Spinal cord (tissue), 10 donors: ENCODE measurements at places on chromosomes 2 and 18. TPM values are rescaled to one million over a fixed set of nuclear protein-coding genes. Genes with fewer than 3 reads are reported as not detected.

RPE gene
- 37.5 TPM for polyA plus RNA-seq

FHOD3 gene
- polyA plus RNA-seq: 52.3 TPM

CETN1 gene
- polyA plus RNA-seq: not detected

CCBE1 gene
- polyA plus RNA-seq: 2.7 TPM

ABCG5 gene
- polyA plus RNA-seq: 0.44 TPM

SH3RF3 gene
- 11.8 TPM for polyA plus RNA-seq

DNA sequence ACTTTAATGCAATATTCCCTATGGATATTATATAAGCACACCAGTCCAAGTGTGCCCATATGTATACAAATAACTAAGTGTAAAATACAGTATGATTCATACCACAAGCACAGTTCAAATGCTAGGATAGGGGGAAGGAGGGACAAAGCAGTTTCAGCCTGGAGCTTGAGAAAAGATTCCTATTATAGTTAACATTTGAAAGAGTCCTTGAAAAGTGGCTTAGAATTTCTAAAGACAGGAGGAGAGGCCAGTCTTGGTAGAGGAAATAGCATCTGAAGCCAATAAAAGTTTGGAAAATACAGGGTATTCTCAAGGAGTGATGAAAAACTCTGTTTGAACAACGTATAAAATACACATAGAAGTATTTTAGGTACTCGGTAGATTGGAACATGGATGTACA is 173.4 kb upstream of the CWC22 start:
- DNase-seq: no peak

DNA sequence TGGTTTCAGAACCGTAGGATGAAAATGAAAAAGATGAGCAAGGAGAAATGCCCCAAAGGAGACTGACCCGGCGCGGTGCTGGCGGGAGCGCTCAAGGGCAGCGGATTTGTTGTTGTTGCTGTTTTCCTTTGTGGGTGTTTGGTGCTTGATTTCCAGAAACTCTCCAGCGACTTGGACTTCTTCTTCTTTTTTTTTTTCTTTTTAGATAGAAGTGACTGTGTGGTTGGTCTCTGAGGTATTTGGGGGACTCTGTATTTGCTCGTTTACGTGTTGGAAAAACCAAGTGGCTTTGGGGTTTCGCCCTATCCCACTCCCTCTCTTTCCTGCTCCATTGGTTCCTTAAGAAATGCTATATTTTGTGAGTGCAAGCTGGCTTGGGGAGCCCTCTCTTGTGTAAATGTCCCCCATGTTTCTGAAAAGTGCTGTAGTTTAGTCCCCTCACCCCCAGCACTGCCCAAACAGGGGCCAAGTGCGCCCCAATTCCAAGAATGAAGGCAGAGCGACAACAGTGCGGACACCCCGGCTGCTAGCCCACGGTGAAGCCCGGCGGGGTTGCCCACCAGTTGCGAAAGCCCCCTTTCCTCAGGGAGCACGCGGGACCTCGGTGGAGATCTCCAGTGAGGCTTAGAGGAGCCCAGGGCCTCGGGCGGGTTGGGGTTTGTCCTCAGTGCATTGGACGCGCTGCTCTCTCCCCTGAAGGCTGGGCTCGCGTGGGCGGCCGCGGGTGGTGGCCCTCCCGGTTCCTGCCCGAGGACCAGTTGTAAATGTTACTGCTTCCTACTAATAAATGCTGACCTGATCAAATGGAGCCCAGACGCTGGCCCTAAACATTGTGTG is 1.8 kb downstream of the HOXD9 start:
- DNase-seq: no peak

- no peak for DNase-seq
These were observed 23.7 kb downstream of the KCNF1 start for GRCh38 chr2:10935366-10935918.

GRCh38 chr2:179936654-179937053 is 70.4 kb downstream of the CWC22 start:
- DNase-seq: no peak

- no peak for DNase-seq
These were observed 216.6 kb downstream of the HDAC4 start for GRCh38 chr2:239184179-239184578.

DNA sequence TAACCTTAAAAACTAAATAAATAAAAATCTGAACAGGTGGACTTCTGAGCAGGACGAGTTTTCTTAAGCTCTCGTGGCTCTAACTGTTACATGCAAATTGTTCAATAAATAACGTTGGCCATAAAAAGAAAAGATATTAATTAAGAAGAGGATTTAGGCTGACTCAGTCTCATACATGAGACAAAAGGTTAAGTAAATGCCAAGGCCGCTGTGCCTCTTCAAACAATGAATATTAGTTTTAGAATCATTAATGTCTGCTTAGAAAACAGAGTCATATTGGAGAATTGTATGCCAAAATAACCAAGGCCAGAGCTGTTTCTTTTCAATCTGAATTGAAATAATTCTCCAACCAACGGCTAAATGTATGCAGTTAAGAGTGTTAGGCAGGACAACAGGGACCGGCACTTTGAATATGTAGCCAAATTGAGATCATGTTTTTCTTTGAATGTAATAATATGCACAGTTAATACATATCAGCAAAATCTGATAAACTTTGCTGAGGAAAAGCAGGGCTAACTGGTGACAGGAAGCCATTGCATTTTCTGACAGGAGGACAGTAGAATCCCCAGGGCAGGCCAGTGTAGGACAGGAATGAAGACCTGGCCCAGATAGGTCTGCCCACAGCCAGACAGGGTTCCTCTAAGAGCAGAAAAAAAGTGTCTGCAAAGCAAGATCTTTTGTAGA is 1041.4 kb upstream of the FANCL start:
- DNase-seq: no peak

- no peak for DNase-seq
These were observed 1094.6 kb upstream of the CDH2 start for GRCh38 chr18:29271501-29271900.

GRCh38 chr2:82740527-82740926 is 1718.6 kb downstream of the SUCLG1 start:
- no peak for DNase-seq
